ENCODE measurements at places on chromosomes 3 and 15.

DNA sequence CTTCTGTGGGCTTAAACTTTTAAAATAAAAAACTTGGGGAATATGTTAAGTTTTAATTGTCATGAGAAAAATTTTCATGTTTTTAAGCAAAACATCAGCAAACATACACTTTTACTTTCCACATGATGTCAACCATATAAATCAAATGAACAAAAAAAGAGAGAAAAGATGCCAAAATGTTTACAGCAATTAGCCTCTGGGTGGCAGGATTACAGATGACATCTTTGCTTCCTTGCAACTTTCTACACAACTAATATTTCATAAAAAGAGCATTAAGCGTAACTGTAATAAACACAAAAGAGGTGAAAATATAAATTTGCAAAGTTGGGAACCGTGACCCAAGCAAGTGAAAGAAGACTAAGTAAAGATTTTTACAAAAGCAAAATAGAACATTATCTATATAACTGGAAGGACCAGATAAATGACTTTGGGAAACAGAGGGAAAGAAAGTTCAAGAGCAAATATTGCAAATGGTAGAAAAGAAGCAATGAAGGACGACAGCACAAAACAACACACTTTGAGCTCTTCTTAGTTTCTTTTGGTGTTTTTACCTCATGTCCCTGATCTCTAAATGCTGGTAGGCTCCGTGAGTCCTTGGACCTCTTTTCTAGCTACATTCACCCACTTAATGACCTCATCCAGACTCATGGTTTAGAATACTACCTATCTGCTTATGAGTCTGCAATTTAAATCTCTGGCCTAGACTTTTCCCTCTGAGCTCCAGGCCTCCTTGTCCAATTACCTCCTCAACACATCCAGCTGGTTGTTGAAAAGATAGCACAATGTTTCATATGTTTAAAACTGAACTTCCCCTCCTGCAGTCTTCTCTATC is 9.4 kb downstream of the TP53BP1 start:
- no peak for ATAC-seq

DNA sequence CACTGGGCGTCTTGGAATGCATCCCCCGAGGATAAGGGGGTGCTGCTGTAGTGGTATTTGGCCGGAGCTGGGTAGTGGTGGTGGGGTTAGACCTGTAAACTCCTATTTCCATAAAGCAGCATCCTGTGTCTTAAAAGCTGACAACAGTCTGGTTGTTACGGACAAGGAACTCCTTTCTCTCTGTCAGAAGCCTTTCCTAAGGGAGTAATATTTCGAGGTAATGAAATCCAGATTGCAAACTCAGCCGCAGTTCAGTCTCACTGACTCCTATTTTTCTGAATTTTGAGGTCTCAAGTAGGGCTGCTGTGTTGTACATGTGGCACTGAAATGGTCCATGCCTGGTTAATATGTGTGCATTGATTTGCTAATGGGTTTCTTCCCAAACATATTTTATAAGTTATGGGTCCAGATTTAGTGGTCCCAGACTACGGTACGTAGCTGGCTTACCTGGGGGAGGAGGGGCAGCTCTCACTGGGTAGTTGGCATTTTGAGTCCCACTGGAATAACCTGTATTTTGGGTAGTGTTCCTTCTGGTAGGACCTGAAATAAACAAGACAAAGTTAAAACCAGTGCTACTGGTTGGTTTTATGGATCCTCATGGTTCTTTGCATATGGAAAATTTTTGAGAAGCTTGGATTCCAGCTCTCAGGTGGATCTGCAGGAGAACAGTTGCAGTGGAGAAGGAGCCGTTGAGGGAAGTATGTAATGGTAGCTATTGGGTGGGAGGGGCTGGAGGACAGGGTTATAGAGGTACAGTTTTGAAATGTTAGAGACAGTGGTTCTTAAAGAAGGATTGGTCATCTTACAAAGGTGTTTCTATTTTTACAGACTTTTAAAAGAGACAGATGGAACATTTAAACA is 48.6 kb upstream of the LDHAL6B start:
- no peak for ATAC-seq

GRCh38 chr15:100104245-100104644 is 237.5 kb downstream of the ADAMTS17 start:
- ATAC-seq, result no peak

GRCh38 chr3:107767897-107768605 is 245.3 kb downstream of the BBX start:
- ATAC-seq, result no peak

DNA sequence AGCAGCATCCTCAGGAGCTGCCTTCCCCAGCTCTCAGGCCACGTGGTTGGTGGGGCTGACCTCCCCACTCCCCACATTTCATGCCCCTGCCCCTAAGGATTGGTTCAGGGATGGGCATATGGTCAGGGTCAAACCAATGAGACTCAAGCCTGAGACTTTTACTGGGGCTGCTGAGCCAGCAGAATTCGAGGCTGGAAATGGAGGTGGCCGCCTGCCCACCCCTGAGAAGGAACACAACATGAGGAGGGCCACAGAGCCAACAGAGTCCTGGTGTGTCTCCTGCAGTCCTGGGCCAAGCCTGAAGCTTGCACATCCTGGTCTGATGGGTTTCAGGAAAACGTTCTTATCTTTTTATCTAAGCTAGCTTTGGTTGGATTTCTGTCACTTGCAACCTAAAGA is 5.9 kb downstream of the EHD4 start:
- no peak for ATAC-seq

DNA sequence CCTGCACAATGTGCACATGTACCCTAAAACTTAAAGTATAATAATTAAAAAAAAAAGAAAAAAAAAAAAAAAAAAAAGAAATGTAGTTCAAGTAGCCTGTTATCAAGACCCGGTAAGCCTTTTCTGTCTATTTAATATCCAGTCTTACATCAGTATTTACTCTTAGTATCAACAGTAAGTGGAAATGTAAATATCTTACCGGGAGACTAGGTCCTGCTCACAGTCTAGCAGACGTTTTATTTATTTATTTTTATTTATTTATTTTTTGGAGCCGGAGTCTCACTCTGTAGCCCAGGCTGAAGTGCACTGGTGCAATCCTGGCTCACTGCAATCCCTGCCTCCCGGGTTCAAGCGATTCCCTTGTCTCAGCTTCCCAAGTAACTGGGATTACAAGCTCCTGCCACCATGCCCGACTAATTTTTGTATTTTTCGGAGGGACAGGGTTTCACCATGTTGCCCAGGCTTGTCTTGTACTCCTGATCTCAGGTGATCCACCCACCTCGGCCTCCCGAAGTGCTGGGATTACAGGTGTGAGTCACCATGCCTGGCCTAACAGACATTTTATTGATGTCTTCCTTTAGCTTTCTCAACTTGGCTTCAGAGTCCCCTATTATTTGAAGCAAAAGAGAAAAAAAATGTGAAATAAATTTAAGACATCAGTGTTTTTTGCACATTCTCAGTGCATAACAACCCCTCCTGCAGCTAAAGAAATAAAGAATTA is 19.9 kb downstream of the C2CD4B start:
- no peak for ATAC-seq

- no peak for ATAC-seq
Observed at GRCh38 chr15:95292785-95293450, 1037.6 kb upstream of the NR2F2 start.

DNA sequence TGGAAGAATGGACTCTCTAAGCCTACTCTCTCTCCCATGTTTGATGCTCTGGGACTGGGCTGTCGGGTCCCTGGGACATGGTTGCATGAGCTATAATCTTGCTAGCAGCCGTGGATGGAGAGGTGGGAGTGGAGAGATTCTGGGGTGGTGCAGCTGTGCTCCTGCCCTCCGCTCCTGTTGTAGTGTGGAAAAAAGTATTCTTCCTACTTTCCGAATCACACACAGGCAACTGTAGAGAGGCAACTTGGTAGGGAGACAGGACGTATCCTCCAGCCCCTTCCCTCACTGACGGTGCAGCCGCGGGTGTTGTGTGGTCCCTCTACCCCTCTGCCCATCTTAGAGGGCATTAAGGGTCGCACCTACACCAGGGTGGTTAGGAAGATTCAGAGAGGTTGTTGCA is 281.4 kb upstream of the TLE3 start:
- ATAC-seq, result no peak

DNA sequence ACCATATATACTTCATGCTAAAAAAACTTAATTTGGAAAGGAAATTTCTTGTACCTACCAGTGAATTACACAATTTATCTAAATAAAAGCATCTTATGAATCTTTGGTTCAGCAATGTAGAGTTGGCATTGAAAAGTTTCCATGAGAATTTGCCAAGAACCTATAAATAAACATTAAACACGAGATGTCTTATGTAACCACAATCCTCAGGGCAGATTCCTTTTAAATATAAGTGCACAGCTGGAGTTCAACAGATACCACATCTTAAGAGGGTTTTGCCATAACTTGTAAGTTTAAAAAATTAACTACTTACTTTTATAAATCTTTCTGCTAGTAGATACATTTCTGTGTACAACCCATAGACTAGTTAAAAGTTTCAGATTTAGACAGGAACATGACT is 499.3 kb upstream of the ARRDC4 start:
- ATAC-seq, result no peak

DNA sequence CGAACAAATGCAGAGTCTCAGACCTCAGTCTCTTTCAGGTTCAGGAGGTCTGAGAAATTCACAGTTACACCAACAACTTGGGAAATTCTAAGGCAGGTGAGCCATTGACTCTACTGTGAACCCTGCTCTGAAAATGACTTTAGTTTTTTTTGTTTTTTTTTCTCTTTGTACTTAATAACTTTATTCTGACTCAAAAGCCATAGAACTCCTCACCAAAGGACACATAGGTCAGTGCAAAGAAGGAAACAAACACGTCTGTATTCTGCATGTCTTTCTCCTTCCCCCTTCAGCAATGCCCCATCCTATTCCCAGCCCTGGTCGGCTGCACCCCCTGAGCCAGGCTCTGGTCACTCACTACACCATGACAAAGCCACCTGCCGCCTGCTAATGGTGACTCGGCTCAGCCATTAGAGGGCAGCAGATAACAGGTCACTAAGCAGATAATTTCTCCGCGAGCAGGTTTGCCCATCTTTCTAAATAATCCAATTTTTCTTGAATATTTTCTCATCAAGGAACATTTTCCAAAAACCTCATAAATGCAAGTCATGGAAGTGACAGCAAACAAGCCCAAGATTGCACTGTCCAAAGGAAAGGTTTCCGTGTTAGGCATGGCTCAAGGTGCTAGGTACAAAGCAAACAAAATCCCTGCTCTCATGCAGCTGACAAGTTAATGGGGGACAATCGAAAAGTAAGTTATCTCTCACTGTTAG is 37.7 kb downstream of the TM4SF4 start:
- ATAC-seq, result peak; percentile 66

GRCh38 chr3:37688756-37689155 is 172.9 kb upstream of the CTDSPL start:
- no peak for ATAC-seq

- ATAC-seq, result no peak
Observed at GRCh38 chr15:86159468-86159867, 79.8 kb downstream of the AGBL1 start.

- no peak for ATAC-seq
Observed at GRCh38 chr3:158712443-158712842, 19.8 kb downstream of the RARRES1 start.

- ATAC-seq, result peak; percentile 71
Observed at GRCh38 chr3:9730657-9731205, 804 bp upstream of the BRPF1 start.

- no peak for ATAC-seq
Observed at GRCh38 chr3:178847190-178847589, 224.4 kb downstream of the ZMAT3 start.

DNA sequence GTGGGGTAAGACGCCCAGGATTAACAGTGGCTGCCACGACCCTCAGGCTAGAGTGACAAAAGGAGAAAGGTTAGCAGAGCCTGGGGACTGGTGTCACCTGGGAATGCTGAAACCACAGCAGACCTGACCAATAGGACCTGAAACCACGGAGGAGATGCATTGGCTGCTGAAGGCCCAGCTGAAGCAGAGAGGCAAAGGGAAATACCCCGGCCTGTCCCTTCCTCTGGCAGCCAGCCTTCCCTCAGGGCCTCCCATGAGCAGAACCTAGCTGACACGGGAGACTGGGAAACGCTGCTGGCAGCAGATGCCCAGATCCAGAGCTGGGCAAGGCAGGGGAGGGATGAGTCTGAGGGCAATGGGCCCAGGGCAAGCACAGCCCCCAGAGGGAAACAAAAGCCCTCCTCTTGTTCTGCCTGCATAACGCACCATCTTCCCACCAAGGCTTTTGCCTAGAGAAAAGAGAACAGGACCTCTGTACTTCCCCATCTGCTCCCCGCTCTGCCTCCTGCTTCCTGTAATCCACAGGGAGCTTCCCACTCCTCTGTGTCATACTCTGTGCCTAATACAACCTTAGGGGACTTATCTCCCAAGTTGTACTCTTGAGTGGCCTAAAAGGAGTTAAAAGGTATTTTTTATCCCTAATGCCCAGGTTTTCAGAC is 216.2 kb downstream of the ABHD5 start:
- peak; percentile 54 for ATAC-seq

- no peak for ATAC-seq
Observed at GRCh38 chr15:95265419-95265997, 1034.1 kb downstream of the MCTP2 start.

GRCh38 chr3:133412183-133413132 is 12.6 kb downstream of the BFSP2 start:
- ATAC-seq, result peak; percentile 45

DNA sequence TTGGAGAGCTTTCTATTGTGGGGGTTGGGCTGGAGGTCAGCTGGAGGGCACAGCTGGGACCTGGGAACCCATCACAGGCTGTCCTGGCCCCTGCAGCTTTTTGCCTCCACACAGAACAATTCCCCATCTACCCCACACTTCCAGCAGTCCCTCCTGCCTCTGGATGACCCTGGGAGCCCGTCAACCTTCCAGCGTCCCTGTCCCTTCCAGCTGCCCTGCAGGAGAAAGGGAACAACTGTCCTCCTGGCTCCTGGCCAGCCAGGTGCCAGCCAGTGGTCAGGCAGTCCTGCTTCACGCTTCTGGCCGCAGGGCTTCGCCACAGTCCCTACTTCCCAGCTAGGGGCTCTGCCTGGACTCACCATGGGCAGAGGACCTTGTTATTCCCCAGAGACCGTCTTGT is 27.2 kb downstream of the LINGO1 start:
- no peak for ATAC-seq

DNA sequence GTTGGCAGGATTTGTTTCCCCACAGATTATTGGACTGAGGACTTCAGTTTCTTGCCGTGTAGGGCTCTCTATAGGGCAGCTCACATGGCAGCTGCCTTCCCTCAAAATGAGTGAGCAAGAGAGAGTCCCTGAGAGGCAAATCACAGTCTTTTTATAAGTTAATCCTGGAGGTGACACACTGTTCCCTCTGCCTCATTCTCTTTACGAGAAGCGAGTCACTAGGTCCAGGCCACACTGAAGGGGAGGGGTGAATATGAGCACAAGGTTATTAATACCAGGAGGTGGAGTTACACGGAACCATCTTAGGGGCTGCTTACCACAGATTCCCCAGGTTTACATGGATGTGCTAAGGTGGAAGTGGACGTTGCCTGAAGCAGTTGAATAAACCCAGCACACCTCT is 77.0 kb downstream of the LPP start:
- ATAC-seq, result no peak

GRCh38 chr3:65484964-65485363 is 553.8 kb downstream of the MAGI1 start:
- ATAC-seq, result no peak
